ENCODE measurements at places on chromosomes 7 and 10. TPM values are rescaled to one million over a fixed set of nuclear protein-coding genes. Genes with fewer than 3 reads are reported as not detected.

GRCh38 chr10:627032-627992 is 62.2 kb downstream of the DIP2C start:
- H3K4me1 ChIP-seq: no peaks in the 10 kb centered on the region
- no peaks in the 10 kb centered on the region for H3K36me3 ChIP-seq
- no peak overlapping the region for H3K27ac ChIP-seq
- H3K27me3 ChIP-seq: no peaks in the 10 kb centered on the region

DNA sequence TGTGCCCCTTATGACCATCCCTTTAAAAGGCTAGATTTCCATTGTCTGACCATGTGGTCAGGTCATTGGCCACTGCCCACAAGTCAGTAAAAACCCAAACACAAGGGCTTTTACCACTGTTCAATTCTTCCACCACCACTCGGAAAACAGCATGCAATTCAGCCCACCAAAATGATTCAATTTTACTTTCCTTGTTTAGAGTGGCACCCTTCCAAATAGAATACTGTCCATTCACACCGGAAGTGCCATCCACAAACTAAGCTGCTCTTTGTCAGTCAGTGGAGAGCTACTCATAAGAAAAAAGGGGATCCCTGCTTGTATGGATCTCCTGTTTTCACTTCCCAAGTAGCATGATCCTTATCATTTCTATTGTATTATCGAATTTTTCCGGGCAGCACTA is 350.7 kb upstream of the MBL2 start:
- no peaks in the 10 kb centered on the region for H3K36me3 ChIP-seq
- no peaks in the 10 kb centered on the region for H3K27me3 ChIP-seq
- no peak overlapping the region for H3K27ac ChIP-seq
- no peak overlapping the region for H3K4me3 ChIP-seq
- DNase-seq: no peak
- no peaks in the 10 kb centered on the region for H3K4me1 ChIP-seq

DNA sequence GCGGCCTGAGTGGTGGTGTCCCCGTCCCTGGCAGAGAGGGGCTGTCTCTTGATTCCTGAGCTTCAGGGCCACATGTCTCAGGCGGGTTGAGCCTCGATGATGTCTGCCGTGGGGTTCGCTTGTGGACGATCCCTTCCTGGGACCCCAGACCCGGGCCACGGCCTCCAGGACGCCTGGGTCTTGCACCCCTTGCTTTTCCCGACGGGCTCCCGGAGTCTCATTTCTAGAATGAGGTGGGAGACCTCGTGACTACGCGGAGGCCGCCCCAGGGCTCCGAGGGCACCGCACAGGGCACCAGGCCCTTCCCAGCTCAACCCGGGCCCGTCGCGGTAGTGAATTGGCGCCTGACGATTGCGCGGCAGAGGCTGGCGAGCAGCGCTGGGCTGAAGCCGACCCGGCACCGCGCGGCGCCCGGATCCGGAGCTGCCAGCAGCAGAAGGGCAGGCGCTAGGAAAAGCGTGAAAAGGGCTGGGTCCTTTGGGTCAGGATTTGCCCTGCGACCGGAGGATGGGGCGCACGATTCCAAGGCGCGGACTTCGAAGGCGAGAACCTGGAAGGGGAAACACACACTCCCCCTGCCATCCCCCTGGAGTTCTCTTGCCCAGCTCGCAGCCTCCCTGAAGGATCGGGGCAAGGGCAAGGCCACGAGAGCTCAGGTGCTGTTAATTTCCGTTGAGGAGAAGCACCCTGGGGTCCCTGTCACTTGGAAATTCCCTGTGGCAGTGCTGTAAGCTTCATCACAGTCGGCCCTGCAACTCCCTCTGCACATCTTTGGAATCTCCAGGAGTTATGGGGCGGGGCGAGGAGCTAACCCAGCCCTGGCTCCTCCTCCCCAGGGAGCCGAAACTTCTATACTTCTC is 15.5 kb downstream of the TLX1 start:
- no peaks in the 10 kb centered on the region for H3K4me1 ChIP-seq
- no peak overlapping the region for H3K4me3 ChIP-seq

DNA sequence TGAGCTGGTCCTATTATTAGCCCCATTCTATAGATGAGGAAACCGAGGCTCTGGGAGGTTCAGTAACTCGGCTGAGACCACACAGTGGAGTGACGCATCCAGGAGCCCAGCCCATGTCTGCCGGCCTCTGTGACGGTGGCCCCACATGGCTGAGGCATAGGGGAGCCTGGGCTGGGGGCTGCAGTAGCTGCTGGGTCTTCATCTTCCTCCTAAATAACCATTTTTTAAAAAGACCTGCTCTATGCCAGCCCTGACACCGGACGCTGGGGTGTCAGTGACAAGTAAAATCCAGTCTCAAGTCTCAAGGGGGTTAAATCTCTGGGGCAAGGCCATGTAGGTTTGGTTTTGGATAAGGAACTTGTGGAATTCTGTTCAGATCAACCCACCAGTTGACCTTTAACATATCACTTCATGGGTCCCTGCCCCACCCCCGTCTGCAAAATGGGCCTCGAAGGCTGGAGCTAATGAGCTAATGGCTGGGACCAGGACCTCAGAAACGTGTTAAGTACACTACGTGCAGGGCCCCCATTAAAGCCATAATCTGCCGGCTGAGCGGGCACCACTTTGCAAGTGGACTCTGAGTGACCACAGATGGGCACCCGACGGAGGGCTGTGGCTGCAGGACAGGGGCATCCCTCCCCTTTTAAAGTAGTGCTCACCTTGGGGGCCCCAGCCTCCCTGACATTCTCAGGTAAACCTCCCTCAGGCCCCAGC is 136.5 kb upstream of the UNC5B start:
- no peak overlapping the region for H3K4me3 ChIP-seq
- H3K27me3 ChIP-seq: no peaks in the 10 kb centered on the region
- no peak overlapping the region for H3K27ac ChIP-seq
- DNase-seq: no peak
- no peaks in the 10 kb centered on the region for H3K4me1 ChIP-seq

DNA sequence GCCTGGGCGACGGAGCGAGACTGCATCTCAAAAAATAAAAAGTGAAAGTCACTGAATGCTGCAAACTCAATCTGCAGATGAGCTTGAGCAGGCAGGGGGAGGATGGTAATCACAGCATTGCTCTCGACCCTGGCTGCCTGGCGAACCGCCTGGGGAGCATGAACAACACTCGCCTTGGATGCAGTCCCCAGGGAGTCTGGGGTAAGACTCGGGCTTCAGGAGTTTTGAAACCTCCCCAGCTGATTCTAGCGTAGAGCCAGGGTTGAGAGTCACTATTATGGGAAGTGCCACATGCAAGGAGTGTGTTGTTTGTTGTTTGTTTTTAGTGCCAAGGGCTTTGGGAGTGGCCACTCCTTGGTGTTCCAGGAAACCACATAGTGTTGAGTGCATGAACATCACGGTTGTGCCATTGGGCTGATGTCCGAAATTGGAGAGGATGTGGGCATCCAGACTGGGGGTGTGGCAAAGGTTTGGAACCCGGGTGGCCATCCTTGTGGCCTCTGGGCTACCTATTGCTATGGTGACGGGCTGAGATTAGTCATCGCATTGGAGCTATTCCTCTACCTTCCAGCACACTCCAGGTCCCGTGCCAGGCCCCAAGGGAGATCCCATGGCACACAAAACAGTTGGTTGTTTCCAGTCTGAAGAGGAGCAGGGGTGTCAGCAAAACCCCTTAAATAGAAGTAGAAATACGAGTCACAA is 92.6 kb downstream of the RGS10 start:
- H3K36me3 ChIP-seq: no peaks in the 10 kb centered on the region
- peak; percentile 31 for DNase-seq
- H3K4me3 ChIP-seq: no peak overlapping the region
- H3K27me3 ChIP-seq: no peaks in the 10 kb centered on the region
- H3K4me1 ChIP-seq: no peaks in the 10 kb centered on the region

DNA sequence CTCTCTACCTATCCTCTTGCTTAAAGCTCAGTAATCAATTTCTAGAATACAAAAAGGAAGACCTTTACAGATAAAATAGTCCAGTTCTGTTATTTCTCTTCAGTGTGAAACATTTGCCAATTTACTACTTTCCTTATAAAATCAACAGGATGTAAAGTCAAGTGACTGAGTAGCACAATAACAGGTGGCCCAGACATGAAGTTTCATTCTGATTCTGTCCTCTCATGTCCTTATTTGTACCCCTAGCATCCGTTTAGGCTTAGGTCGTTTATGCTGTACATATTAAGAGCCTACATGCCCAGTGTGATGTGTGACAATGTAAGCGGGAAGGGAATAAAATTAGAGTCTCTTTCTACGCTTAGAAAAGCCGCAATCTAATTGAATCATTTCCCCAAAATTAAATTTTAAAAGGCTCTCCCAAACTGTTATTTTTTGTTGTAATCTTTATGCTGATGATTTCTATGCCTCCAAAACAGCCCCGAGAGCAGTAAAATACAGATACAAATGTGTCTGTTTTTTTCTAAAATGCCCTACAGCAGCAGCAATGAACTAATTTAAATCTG is 29.1 kb downstream of the EPC1 start:
- no peak overlapping the region for H3K4me3 ChIP-seq
- H3K4me1 ChIP-seq: peaks cover 3% of the 10 kb centered on the region
- H3K27me3 ChIP-seq: no peaks in the 10 kb centered on the region
- no peak for DNase-seq
- H3K36me3 ChIP-seq: no peaks in the 10 kb centered on the region

- peak overlapping the region; percentile 100 for H3K27ac ChIP-seq
- H3K36me3 ChIP-seq: no peaks in the 10 kb centered on the region
- DNase-seq: peak; percentile 68
- H3K27me3 ChIP-seq: no peaks in the 10 kb centered on the region
These were observed 694 bp upstream of the WASL start for GRCh38 chr7:123749537-123749857.

GRCh38 chr7:71612911-71613310 is 481.0 kb downstream of the GALNT17 start:
- no peak for DNase-seq
- H3K27ac ChIP-seq: no peak overlapping the region
- H3K36me3 ChIP-seq: no peaks in the 10 kb centered on the region
- H3K27me3 ChIP-seq: no peaks in the 10 kb centered on the region
- no peaks in the 10 kb centered on the region for H3K4me1 ChIP-seq
- H3K4me3 ChIP-seq: no peak overlapping the region

CUBN gene
- total RNA-seq: 0.42 TPM

ELN gene
- total RNA-seq: 6.9 TPM

Measured in colonic mucosa (tissue), 4 donors.